ENCODE measurements at places on chromosomes 11 and 22.

DNA sequence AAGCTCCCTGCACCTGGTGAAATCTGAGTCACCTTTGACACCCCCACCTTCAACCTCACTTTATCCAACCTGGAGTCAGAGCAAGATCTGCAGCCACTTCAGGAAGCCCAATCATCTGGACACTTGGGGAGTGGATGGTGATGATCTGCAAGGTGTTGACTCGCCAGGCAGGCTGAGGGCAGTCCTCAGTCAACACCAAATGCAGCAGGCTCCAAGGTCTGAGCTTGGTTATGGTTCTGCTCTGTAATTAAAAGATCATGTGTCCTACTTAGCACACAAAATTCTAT, 446.9 kb downstream of the BRD1 start:
- DNase-seq: no peak

GRCh38 chr11:12846786-12847615, 162.1 kb upstream of the RASSF10 start:
- DNase-seq: no peak

DNA sequence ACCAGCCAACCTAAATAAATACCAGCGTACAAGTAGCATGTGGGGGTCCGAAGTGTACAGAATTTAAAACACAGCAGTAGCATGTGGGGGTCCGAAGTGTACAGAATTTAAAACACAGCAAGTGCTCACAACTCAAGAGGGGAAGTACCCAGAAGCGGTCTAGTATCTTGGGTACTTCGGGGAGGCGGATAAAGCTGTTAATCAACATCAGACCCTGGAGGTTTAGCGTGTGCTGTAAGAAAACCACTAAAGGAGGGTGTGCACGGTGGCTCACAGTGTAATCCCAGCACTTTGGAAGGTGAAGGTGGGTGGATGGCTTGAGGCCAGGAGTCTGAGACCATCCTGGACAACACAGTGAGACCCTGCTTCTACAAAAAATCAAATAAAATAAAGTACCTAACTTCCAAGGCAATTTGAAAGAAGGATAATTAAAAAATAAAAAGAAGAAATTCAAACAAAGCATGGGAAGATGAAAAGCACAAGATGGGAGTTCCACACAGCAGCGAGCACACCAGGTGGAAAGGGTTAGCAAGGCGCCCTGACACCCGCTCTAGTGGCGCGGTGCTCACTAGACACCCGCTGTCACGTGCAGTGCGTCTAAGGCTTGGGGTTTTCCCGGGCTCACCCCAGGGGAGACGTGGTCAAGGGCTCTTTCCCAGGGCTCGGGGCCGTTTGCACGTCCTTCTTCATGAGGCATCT, 35.0 kb upstream of the MOB2 start:
- no peak for DNase-seq

GRCh38 chr11:118997627-118998387, at the start of gene CENATAC:
TSS of gene CENATAC (plus strand) at chr11:118998138. CDS start at chr11:118998198, 60 bp downstream.
- DNase-seq: peak; percentile 96

GRCh38 chr11:78192223-78192719, 3.6 kb downstream of the USP35 start:
- no peak for DNase-seq

DNA sequence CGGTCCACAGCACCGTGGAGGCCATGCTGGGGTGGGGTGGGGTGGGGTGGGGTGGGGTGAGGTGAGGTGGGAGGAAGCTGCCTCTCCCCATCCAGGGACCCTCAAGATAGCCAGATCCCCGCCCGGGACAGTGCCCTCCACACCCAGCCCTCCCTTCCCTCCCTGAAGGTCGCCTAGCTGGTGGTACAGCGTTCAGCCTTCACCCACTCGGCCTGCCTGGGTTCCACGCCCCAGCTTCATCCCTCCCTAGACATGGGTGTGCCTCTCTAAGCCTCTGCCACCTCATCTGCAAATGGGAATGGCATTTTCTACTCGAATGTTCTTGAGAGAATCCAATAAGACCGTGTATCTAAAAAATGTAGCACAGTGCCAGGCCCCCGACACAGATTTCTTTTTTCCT, 17.8 kb downstream of the KCTD17 start:
- no peak for DNase-seq

DNA sequence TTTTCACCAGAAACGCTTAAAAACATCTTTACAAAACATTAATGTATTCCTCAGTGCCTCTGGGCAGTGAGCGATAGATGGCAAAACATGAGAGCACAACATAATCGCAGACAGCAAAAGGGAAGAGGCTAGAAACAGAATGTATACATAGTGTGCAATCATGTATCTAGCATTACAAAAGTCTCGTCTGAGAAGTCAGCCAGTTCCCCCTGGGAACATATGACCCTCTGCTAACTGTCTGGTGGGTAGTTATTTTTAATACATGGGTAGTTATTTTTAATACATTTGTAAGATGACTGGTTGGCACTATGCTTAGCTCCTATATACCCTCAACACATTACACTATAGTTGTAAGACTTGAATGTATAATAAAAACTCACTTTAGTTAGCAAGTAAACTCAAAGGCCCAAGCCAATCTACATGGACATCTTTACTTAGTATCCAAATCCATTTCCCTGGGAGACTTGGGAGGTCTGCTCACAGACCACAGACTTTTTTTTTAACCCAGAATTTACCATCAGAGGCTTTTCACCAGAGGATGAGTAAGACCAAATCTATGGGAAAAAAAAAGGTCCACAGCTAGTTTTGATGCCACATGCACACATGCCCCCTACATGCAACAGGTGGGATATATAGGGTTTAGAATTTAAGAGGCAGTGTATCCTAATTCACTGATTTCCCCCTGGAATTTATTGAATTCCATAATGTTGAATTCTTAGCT, 71.7 kb downstream of the AMBRA1 start:
- DNase-seq: no peak

- no peak for DNase-seq
Observed at GRCh38 chr11:120288021-120288420, 37.1 kb upstream of the TLCD5 start.

GRCh38 chr22:27370269-27370668, 431.3 kb downstream of the MN1 start:
- no peak for DNase-seq

DNA sequence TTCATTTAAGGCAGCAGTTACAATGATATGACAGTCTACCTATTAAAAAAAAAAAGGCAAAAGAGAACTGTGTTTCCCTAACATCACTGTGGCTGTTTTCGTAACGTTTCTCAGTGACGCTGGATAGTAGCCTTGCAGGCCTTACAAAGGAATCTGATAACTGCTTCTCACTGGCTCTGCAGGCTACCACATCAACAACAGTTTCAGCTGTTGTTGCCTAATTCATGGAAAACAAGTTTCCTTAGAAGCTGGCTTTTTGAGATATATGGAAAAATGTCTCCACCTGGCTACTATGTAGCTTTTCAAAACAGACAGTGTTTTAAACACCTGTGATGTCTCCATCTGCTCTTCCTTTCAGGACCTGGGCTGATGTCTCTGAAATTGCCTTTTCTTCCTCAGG, 3.8 kb downstream of the OR51V1 start:
- DNase-seq: no peak

- DNase-seq: no peak
Observed at GRCh38 chr11:36358436-36358835, 62.3 kb downstream of the PRR5L start.

GRCh38 chr11:62273789-62274275, 3.9 kb downstream of the SCGB2A2 start:
- DNase-seq: no peak

DNA sequence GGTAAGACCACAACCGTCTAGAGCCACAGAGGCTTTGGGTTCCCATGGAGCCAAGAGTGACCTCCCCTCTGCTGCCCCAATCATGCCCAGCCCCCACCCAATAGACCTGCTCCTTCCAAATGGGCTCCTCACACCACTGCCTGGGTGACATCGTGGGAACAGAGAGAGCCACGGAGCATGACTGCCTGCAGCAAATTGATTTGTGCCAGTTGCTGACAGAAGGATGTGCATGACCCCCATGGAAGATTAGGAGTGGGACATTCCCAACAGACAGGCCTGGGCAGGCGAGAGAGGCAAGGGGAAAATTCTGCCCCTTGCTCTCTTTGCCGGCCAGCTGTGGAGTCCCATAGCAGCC, 88.5 kb downstream of the TENM4 start:
- no peak for DNase-seq

GRCh38 chr11:83159902-83160865, 3.3 kb downstream of the PCF11 start:
- no peak for DNase-seq

DNA sequence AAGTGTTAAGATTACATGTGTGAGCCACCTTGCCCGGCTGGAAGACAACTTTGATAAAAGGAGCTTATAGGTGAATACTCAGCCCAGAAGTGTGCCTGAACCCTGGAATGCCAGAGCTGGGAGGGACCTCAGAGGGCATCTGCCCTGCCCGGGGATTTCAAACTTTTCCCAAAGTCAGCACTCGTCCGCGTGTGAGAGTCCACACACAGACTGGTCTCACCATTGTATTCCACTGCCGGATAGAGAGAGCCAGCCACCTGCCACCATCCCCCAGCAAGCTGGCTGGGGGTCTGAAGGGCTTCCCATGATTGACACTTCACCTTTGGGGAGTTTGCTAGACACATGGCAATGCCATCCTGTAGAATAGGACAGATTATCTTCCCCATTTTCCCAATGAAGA, 49.2 kb downstream of the APOL3 start:
- no peak for DNase-seq

DNA sequence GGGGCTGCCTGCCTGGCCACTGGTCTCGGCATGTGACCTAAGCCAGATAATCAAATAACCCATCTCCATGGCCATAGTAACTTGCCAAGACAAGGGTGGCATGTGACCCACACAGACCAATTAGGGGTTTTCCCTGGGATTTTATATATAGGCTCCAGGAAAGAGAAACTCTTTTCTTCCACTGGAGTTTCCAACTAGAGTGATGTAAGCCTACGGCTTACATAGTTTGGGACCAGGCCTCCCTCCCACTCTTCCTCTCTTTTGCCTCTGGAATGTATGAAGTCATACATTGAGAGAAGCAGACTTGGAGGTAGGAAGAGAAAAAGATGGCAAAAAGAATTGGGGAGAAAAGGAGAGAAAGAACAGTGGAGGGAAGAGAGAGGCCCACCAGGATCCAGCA, 84.6 kb upstream of the LDLRAD3 start:
- DNase-seq: no peak

GRCh38 chr11:26199331-26200095, 132.4 kb upstream of the ANO3 start:
- DNase-seq: no peak

DNA sequence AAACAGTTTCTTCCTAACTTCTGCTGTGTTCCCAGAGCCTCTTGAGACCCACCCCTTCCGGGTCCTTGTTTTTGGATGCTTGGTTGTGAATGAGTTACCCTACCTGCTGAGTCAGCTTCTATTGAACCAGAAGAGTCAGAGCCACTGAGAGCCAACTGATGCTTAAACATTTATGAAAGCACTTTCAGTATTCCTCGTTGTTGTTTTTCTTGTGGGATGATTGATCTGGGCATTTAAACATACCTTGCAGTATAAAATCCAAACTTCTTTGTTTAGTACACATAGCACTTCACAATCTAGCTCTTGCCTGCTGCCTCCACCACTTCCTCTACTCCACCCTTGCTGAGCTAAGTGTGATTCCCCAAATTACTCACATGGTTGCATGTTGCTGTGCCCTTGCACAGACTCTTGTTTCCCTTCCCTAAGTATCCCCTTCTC, 5.5 kb downstream of the PRSS23 start:
- no peak for DNase-seq

- DNase-seq: peak; percentile 42
Observed at GRCh38 chr11:18721561-18722292, 4.3 kb downstream of the IGSF22 start.

- DNase-seq: no peak
Observed at GRCh38 chr11:119298726-119299125, 18.2 kb downstream of the MCAM start.

DNA sequence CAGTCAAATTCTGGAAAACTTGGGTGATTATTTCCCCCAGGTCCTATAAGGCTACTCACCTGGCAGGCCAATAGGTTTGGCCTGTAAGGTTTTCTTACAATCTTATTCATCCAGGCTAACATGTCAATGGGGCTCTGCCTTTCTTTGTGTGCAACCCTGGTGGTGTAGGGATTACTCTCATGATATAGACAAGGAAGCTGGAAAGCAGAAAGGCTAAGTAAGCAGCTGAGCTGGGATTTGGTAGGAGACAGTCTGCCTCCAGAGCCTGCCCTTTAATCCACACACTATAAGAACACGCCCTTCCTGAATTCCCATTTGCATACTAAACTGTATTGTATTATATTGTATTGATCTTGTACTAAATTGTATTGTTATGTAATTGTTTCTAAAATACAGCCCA, 373.3 kb upstream of the CCDC90B start:
- no peak for DNase-seq

- no peak for DNase-seq
Observed at GRCh38 chr22:44393066-44393465, 80.3 kb upstream of the SHISAL1 start.

- no peak for DNase-seq
Observed at GRCh38 chr11:102886999-102887398, 12.2 kb upstream of the MMP12 start.

DNA sequence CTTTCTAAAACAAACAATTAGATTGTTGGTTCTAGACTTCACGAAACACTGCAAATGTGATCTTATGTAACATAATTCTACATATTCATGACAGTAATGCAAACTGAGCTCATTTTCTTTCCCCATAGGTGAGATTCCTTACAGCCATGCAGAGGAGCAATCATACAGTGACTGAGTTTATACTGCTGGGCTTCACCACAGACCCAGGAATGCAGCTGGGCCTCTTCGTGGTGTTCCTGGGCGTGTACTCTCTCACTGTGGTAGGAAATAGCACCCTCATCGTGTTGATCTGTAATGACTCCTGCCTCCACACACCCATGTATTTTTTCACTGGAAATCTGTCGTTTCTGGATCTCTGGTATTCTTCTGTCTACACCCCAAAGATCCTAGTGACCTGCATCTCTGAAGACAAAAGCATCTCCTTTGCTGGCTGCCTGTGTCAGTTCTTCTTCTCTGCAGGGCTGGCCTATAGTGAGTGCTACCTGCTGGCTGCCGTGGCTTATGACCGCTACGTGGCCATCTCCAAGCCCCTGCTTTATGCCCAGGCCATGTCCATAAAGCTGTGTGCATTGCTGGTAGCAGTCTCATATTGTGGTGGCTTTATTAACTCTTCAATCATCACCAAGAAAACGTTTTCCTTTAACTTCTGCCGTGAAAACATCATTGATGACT, 1.5 kb downstream of the OR9G1 start:
- DNase-seq: no peak

All from T-helper 2 cell (primary cell).